ENCODE measurements at places on chromosomes 2 and 18.

- no peak for DNase-seq
These were observed 12.4 kb upstream of the STAT1 start for GRCh38 chr2:191026377-191026776.

DNA sequence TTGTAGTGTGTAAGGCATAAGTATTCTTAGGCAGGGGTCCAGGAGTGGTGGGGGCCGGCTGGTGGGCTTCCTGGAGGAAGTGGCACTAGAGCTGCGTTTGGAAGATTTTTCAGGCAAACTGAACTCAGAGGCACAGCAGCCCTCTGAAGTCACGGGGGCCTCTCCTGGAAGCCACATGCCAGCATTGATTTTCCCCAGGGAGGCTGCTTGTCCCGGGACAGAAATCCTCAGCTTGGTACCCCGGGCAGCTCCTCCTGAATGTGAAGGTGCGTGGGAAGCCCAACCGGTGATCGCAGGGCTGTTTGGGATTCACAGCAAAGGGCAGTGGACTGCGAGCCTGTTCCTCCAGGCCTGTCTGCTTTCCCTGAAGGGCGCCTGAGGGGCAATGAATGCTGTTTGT lies 1.6 kb upstream of the PDIA6 start:
- DNase-seq = no peak

GRCh38 chr2:121588357-121588756 lies 57.7 kb downstream of the RNU4ATAC start:
- DNase-seq = no peak

DNA sequence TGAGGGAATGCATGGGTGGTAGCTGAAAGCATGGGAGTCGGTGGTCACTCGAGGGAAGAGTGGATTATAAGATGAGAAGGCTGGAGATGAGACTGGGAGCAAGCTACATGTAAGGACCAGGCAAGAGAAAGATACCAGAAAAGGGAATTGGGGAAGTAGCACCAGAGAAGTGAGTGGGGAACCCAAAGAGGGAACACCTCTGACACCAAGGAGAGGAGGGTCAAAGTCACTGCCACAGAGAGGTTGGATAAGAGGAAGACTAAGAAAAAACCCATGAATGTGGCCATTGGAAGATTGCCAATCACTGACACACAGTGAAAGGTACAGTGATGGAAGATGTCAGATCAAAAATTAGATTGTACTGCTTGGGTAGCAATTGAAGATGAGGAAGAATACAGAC lies 473.9 kb downstream of the BCL11A start:
- DNase-seq = no peak

GRCh38 chr2:152386266-152386665 lies 51.3 kb downstream of the FMNL2 start:
- DNase-seq = no peak

- DNase-seq = no peak
These were observed 20.5 kb downstream of the SLC3A1 start for GRCh38 chr2:44295633-44296359.

DNA sequence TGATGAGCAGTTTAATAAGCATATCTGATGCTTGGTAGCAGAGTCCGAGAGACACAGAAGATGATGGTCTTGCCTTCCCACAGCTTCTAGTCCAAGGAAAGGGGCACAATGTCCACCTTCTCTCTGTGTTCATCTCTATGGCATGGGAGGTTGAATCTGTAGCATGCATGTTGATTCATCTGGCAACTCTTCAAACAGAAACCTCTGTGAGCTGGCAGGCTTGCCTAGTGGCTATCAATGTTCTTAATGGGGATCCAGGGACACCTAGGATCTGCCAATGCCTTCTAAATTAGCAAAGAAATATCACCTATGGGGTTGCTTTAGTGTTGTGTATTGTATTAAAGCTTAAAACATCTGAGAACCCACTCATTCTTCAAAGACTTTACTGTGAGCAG lies 170.8 kb downstream of the INO80D start:
- no peak for DNase-seq

DNA sequence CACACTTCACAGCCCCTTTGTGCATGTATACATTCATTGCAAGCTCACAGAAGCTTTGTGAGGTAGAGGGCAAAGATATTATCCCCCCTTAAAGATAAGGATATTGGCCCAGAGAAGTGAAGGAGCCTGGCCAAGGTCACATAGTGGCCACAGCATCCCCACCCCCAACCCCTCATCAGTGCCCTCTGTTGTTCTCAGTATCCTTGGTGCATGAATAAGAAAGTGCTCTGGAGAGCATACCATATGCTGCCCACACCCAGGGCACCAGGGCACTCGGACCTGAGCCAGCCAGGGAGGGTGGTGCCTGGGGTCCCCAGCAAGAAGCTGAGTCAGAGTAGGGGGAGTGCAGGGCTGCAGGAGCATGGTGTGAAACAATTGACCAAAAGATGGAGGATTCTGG lies 3.3 kb downstream of the DYSF start:
- no peak for DNase-seq

DNA sequence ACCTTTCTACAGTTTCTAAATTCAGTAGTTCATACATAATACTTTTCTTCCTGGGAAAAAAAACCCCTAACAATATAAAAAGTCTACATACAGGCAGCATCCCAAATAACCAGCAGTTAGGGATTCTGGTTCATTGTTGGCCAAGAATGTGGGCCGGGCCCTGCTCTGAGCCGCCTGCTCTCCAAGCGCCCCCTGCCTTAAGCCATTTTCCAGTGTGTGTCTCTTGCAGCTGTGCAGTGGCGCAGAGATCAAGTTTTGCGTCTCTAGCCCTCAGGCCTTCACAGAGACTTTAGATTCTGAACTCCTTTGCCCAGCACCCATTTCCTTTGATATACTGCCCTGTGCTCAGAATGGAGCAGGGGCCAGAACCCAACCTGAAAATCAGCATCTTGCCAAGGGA lies 32.9 kb downstream of the RMC1 start:
- DNase-seq = no peak

DNA sequence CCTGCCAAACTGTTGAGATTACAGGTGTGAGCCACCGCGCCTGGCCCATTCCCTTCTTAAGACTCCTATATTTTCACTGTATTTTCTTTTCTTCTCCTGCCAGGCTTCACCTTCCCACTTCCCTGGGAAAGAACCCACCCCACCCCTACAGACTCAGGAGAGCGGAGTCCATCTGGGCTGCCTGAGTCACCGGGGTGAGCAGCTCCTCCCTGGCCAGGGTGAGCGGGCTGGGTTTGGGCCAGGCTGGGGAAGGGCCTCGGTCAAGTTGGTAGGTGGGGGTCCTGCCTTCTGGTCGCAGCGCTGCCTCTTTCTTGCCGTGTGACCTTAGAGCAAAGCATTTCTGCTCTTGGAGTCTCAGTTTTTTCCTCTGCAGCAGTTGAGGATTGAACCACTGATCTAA lies 2.1 kb upstream of the GAREM2 start:
- DNase-seq = no peak

DNA sequence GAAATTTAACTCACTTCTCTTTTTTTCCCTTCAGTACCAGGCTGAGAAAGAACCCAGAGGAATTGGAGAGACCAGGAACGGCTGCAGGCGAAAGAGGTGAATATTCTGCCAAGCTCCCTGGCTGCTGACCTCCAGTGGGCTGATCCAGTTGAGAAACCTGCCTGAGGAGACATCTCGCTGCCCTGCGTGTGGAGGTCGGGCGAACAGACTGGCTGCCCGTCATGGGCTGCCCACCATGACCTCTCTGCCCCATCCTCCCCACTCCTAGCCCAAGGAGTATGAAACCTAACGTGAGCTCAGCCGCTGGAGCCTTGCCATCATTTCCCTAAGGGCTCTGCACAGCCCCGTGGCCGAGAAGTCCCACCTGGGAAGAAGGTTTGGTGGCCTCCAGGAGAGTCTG lies 148.8 kb upstream of the SALL3 start:
- no peak for DNase-seq

DNA sequence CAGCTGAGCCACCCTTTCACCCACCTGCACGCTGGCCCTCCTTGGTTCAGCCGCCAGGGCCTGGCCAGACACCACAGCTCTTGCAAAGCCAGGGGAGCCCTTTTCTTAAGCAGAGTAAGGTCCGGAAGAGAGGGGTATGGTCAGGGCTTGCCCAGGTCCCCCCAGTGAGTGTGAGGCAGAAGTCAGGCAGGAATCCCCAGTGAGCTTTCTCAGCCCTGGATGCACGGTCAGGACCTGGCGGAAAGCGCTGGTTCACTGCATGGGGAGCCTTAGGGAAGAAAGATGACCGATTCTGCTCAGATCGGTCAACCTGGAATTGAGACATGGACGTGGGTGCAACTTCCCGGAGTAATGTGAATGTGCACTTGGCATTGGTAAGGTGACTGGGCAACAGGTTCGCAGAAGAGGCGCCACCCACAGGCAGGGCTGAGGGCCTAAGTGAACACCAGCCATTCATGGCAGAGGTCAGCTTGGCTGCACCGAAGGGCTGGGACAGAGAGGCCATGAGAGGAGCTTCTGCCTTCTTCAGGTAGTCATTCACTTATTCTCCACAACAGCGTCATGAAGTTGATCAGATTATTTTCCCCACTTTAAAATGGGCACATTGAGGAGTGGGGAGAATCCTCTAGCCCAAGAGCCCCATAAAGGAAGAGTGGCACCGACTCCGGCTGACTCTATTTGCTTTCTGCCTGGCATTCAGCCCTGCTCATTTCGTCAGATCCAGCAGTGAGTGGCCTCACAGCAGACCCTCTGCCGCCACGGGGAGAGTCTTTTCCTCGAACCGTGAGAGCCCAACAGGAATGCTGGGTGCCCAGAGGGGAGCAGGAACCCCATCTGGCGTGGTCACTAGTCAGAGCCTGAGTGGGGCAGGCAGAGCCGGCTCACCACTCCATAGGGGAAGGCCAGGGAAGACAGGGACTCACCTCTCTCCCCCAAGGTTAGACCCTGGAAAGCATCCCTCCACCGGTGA lies 35.8 kb downstream of the SCTR start:
- no peak for DNase-seq

DNA sequence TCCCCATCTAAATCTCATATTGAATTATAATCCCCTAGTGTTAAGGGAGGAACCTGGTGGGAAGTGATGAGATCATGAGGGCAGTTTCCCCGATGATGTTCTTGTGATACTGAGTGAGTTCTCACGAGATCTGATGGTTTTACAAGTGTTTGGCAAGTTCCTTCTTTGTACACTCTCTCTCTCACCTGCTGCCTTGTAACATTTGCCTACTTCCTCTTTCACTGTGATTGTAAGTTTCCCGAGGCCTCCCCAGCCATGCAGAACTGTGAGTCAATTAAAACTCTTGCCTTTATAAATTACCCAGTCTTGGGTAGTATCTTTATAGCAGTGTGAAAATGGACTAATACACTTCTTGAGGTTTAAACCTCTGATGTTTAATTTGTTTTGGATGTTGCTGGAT lies 177.5 kb downstream of the CD8B2 start:
- DNase-seq = no peak

- DNase-seq = no peak
These were observed 329.2 kb downstream of the DSC3 start for GRCh38 chr18:30713299-30713698.

All from stimulated activated naive CD8-positive, alpha-beta T cell treated with anti-CD3 and anti-CD28 coated beads, Interleukin-15, Interleukin-2, amounts not matched to agents 100 U/mL and 50 U/mL, for 24 hours (primary cell).